C1 segment of cervical spinal cord (tissue), 14 donors: ENCODE measurements at places on chromosomes 5 and 9.

DNA sequence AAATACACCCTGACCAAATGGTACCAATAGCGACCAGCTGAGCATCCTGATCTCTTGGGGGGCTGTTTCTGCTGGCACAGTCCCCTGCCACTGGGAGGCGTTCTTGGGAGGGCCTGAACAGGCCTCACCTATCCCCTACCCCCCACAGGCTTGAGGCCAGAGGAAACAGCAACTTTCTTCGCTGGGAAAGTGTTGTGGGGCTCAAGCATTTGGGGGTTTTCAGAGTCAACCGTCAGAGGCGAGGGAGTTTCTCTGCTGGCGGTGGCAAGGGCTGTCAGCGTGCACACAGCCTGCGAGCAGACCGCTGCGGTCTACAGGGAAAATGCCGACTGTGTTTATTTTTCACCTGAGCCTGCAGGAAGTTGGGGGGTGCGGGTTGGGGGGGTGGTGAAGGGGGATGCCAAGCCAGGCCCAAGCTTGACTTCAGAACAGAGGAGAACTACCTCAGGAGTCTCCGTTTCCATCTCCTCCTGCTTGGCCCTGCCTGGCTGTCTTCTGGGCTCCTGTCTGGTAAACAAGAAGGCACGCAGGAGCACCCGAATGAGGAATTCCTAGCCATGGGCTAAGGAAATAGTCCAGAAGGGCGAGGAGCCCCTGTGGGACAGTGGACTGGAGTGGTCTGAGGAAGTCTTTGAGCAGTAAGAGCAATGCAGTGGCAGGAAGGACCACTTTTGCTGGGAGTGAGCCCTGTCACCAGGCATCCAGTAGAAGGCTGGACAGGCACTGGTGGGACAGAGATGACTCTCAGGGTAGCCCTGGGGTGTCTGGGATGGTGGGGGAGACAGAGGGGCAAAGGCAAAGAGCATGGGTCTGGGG, 18.1 kb downstream of the TCF7 start:
- DNase-seq, result no peak

- no peak for DNase-seq
Observed at GRCh38 chr5:150159031-150159430, 3.4 kb upstream of the PDGFRB start.

- no peak for DNase-seq
Observed at GRCh38 chr5:65816729-65817128, 94.7 kb downstream of the NLN start.

DNA sequence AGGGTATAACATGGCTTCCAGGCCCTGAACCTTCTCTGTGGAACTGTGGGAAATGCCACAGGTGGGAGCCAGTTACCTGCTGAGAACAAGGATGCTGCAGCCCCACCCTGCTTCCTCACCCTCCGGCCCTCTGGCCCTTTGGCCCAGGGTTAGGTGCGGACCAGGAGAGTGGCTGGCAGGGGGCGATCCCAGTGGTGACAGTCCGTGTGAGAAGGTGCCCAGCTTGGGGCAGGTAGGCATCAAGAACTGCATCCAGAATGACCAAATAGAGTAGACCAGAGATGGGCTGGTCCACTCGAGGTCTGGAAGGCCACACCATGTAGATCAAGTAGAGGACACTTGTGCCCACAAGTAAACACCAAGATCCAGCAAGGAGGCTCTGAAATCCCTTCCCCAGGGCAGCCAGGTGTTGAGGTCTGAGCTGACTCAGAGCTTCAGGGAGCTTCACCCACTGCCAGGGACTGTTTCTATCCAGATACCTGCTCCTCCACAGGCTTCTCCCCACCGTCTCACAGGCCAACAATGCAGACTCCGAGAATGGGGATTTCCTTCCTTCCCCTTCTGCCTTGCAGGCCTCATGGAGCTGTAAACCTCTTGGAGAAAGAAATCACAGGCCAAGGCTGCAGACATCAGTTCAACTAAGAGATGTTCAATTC, 61.4 kb upstream of the ZSWIM6 start:
- DNase-seq, result no peak

DNA sequence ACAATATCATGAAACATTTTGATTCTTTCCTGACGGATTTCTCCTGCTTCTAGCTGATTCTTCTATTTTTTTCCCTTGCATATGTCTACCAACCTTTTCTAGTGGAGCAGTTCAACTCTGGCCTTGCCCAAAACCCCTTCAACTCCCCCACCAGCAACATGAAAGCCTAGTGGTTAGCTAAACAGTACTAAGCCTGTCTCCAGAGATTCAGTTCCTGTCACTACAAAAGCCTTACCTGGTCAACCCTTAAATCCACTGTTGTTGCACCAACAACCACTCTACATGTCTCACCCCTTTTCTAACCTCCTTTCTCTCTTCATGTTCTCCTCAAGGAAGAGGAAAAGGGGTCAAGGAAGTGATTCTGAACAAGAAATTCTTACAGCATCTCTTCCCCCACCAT, 74.8 kb upstream of the PIK3R1 start:
- no peak for DNase-seq

DNA sequence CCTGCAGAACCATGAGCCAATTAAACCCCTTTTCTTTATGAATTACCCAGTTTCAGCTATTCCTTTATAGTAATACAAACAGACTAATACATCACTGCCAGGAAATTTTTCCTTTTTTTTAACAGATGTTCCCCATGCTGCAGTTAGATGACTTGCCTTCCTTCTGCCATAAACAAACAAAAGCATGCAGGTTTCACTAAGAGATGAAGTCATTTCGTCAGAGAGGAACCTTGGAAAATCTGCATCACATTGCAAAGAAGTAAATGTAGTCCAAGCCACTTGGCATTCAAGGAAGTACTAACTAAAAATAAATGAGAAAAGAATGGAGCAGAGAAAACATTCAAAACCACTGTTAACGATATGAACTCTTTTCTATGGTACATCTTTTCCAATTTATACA, 194.1 kb upstream of the EFNA5 start:
- DNase-seq, result no peak

- no peak for DNase-seq
Observed at GRCh38 chr9:95666096-95666784, 149.5 kb upstream of the PTCH1 start.

DNA sequence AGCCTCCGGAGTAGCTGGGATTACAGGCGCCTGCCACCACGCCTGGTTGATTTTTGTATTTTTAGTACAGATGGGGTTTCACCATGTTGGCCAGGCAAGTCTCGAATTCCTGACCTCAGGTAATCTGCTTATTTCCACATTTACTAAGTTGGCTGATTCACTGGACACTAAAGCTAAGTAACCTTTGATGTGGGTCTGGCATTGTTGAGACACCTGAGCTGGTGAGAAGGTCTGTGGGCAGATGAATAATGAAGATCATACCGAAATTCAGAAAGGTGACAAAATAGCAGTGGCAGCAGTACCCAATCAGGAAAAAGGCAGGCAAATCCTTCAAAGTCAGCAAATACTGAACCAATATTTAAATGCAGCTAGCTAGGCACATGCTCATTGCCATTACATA, 210.6 kb upstream of the ZNF608 start:
- DNase-seq, result no peak

GRCh38 chr9:131475956-131476776, 26.6 kb upstream of the POMT1 start:
- no peak for DNase-seq

DNA sequence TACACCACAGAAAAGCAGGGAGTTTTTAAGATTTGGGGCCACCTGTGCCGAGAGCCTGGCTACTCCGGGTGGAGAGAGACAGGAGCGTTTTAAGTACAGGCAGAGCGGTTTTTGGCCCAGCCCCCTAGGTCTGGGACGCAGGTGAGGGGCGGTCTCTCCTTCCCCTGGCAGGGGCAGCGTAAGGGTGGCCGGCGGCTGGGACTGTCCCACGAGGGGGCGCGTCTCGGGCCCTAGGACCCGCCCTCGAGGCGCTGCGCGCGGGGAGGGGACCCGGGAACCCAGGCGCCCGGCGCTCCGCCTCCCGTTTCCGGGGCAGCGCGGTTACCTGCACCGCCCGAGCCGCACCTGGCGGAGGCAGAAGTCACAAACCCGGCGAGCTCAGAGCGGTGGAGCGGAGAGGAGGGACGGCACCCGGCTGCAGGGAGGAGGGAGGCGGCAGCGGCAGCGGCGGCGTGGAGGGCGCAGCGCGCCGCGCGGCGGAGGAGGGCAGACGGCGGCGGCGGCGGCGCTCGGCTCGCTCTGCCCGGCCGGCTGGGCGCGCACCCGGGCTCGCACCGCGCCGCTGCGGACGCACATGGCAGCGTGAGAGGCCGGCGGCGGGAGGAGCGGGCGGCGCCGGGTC, at the start of gene WWC1:
WWC1 (plus strand) TSS at position 304 of the 622 bp plus-strand sequence. CDS start 508 bp downstream, outside the sequence.
- DNase-seq, result no peak

DNA sequence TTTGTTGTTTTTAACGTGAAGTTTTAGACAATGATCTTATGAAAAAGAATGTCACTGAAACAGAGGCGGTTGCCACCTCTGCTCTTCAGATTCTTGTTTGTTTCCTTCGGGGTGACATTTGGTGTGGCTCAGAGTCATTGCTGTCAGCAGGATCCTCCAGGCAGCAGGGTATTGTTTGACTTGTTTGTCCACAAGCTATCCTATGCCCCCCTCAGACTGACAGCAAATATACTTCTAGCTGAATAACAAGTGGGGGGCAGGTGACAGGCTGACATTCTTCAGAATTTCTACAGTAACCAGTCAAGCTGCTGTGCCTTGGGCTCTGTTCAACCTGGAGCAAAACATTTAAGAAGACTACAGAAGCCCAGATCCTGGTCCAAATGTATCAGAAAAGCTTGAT, 383.3 kb downstream of the YTHDC2 start:
- no peak for DNase-seq

DNA sequence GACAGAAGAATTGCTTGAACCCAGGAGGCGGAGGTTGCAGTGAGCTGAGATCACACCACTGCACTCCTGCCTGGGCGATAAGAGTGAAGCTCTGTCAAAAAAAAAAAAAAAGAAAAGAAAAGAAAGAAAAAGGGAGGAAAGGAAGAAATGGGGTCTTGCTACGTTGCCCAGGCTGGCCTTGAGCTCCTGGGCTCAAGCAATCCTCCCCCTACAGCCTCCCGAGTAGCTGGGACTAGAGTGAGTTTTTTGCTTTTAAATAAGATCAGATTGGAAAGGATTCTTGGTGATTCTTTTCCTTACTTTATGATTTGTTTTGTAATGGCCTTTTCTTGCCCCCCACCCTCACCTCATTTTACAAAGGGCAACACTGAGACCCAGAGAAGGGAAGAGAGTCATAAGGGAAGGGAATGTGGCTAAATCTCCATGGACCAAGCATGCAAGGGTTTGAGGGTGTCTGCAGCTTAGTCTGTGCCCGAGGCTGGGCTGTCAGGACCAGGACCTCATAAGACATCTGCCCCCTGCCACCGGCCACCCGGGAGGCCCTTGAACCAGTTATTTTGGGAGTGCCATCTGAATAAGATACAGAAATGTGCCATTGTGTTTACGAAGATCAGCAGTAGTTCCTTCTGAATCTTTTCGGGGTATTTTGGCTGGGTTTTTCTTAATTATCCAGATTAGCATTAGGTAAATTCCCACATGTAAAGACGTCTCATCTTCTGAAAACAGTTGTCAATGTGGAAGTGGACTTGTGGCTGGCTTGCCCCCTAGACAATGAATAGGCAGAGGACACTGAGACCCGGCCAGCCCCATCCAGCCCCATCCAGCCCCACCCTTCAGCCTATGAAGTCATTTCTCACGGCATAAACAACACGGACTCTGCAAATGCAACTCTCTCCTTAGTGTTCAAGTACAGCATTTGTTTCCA, 44.5 kb upstream of the GRHPR start:
- DNase-seq, result no peak

DNA sequence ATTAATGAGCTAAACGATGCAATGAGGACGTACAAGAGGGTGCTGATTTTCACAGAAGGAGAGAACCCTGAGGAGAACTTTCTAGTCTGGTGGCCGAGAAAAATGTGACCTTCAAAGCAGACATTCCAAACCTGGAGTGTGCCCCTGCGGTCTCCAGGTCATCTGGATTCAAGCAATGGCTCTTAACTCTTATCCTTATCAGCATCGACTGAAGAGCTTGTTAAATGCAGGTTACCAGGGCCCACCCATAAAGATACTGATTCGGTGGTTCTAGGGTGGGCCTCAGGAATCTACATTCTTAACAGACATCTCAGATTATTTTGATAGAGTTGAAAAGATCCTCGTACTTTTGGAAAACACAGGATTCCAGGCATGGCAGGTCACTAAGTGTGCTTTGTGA, 103.6 kb upstream of the SAP30L start:
- no peak for DNase-seq

GRCh38 chr5:151952238-151952637, 27.6 kb upstream of the GLRA1 start:
- no peak for DNase-seq

GRCh38 chr9:76003041-76003440, 112.6 kb downstream of the PCSK5 start:
- no peak for DNase-seq

DNA sequence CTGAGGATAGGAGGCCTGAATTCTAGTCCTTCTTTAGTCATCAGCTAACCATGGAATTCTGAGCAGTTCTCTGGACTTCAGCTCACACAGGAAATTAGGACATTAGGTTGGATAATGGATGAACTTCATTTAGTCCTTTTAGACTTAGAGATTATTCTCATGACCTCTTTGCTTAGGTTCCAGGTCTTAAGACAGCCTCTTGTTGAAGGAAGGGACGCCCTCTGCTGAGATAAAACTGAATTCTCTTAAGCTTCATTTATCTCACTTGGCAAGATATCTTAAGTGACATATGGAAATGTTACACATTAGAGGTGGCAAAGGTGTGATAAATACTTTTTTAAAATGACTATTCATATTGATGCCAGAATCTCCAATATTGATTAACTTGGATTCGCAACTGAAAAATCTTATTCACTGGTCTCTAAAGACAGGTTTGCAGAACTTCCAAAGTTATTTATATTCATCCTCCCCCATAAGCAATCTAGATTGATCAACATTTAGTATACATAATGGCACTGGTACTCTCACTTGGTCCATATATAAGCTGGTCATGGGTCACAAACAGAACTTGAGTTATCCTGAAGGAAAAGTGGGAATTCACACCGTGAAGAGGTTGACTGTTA, 16.9 kb upstream of the ZNF366 start:
- DNase-seq, result no peak

DNA sequence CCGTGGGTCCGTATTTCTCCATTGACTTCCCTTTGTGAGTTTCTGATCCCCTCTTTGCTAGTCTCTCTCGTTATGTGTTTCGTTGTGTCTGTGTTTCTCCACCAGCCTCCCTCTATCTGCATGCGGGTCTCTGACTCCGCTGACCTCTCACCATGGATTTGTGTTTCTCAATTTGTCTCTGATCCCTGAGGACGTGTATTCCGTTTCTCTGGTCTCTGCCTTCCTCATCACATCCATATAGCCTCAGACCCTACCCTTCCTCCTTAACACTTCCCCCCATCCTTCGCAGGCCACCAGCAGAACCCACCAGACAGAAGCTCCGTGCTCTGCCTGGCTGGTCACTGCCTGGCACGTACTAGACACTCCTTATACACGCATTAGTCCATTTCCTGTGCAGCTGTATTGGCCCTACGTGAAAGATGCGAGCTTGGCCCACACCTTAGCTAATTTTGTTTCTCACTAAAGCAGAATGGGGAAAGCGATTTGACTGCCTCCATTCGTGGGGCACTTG, 631 bp downstream of the B4GALT7 start:
- DNase-seq, result no peak

GRCh38 chr9:116074658-116075057, 78.9 kb upstream of the PAPPA start:
- DNase-seq, result no peak
